ENCODE measurements at places on chromosomes 11 and 22.

DNA sequence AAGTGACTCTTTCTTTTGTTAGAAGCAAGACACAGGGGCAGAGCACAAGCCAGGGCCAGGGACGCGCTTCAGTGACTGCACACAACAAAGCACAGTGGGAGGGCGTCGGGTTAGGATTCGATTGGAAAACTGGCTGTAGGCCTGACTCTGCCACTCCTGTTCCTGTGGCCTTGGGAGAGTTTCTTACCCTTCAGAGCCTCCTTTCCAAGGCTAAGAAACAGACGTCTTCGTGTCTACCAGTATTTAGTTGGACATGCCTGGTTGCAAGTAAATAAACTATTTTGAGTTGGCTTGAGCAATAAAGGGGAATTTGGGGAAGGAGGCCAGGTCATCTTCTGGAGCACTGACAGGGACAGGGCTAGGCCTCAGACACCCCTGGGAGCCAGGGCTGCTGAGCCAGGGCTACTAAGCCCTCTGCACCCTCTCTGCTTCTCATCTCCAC lies 549.1 kb downstream of the INSC start:
- no peak for DNase-seq

DNA sequence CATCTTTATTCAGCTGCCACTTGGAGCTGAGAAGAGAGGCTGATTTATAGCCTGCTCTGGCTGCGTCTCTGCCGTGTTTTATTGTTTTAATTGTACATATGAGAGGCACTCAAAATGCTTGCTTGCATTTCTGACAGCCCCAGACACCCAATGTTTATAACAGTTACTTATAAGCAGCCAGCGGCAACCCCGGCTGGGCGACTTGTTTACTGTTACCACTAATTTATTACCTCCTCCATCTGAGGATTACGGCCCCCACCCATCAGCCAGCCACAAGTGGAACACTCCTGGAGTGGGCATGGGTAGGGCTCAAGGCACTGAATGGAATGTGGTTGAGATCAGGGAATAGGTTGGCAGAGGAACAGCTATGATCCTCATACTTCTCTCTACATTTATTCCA lies 61.2 kb downstream of the CLPB start:
- DNase-seq: no peak

GRCh38 chr11:11409901-11410300 lies 56.9 kb upstream of the CSNK2A3 start:
- DNase-seq: no peak

GRCh38 chr11:65778431-65778900 lies 2.3 kb downstream of the AP5B1 start:
- no peak for DNase-seq

DNA sequence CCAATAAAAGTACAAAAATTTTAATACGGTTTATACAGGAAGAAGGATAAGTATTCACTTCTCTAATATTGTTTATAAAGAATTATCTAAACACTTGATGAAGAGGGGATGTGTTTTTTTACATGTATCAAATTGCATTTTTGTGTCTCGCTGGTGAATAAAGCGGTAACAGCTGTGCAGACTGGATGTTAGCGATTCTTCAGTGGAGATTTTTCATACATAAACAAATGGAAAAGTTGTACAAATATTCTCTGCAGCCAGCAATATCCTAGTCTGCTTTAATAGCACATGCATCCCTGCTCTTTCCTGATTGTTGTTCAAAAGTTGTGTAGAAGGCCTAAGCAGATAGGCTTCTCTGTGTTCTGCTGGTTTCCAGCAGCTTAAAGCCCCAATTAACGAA lies 369.3 kb downstream of the SOX6 start:
- no peak for DNase-seq

DNA sequence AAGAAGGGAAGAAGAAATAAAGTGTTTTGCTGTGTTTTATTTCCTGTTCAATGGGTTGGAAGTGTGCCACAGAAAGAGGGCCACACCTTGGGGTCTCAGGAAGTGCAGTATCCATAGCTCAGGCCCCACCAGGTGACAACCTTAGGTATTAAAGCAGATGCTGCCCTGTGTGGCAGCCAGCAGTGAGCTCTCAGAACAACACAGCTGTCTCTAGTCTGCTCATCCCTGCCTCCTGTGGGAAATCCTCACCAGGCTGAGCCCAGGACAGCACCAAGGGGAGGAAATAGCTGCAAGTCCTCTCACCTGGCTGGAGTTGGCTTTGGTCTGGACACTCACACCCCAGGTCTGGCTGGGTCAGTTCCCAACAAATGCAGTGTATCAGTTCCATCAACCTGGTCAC lies 25.1 kb downstream of the ARL14EP start:
- DNase-seq: no peak

GRCh38 chr22:27966168-27967064 lies 47.4 kb upstream of the PITPNB start:
- no peak for DNase-seq

DNA sequence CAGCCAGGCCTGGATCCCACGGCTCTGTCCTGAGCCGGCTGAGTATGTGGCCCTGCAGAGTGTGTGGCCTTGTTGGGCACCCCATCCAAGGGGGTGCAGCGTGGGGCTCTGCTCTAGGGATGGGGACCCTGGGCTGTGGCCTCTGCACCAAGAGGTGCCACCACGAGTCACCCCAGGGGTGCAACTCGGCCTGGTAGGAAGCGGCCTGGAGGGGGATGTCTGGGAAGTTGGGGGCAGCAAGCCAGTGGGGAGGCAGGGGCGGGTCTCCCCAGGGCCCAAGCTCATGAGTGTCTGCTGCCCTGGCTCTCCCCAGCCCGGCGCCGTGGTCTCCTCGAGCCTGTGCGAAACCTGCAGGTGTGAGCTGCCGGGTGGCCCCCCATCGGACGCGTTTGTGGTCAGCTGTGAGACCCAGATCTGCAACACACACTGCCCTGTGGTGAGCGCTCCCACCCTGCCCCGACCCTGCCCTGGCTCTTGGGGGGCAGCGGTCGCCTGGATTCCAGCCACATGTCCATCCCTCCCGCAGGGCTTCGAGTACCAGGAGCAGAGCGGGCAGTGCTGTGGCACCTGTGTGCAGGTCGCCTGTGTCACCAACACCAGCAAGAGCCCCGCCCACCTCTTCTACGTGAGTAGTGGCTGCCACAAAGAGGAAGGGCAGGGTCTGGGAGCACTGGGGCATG lies 24.2 kb upstream of the MUC5B start:
- DNase-seq: no peak

- DNase-seq: peak; percentile 74
Measured at GRCh38 chr22:21938071-21938822, 14.4 kb downstream of the PPM1F start.

- no peak for DNase-seq
Measured at GRCh38 chr11:117793583-117793982, 3.4 kb downstream of the DSCAML1 start.

- DNase-seq: no peak
Measured at GRCh38 chr11:95562196-95562921, 227.2 kb downstream of the FAM76B start.

DNA sequence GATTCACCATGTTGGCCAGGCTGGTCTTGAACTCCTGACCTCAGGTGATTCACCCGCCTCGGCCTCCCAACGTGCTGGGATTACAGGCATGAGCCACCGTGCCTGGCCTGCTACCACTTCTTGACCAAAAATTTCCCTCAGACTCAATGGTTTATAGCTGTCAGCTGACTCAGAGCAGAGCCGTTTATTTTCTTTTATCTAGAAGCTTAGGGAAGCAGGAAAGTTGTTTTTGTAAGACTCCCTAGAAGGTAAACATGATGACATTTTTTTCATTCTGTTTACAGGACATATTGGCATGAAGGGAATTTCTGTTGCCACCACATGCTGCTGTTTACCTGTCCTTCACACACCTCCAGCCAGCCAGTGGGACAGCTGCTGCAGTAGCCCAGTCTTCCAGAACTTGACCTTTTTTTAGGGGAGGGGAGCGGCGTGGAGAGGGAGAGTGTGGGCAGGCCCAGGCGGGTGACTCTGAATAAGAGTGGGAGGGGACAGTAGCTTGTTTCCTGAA lies 56.1 kb upstream of the PTPRJ start:
- DNase-seq: no peak

DNA sequence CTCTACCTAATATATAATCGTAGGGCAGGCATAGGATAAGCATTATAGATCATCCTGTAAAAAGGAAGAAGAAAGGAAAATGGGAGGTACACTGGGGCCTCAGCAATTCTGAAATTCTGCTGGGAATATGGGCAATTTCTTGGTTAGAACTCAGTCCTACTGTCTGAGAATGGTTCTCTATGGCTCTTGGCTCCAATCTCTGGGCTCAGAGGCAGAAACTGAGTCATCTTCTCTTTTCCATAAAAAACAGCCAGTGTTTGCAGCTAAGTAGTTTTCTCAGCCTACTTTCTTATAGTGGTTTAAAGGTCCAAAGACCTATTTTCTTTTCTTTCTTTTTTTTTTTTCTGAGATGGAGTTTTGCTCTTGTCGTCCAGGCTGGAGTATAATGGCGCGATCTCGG lies 135.8 kb upstream of the ZBED5 start:
- DNase-seq: no peak

GRCh38 chr11:118938491-118939403 lies 13.0 kb upstream of the BCL9L start:
- no peak for DNase-seq

DNA sequence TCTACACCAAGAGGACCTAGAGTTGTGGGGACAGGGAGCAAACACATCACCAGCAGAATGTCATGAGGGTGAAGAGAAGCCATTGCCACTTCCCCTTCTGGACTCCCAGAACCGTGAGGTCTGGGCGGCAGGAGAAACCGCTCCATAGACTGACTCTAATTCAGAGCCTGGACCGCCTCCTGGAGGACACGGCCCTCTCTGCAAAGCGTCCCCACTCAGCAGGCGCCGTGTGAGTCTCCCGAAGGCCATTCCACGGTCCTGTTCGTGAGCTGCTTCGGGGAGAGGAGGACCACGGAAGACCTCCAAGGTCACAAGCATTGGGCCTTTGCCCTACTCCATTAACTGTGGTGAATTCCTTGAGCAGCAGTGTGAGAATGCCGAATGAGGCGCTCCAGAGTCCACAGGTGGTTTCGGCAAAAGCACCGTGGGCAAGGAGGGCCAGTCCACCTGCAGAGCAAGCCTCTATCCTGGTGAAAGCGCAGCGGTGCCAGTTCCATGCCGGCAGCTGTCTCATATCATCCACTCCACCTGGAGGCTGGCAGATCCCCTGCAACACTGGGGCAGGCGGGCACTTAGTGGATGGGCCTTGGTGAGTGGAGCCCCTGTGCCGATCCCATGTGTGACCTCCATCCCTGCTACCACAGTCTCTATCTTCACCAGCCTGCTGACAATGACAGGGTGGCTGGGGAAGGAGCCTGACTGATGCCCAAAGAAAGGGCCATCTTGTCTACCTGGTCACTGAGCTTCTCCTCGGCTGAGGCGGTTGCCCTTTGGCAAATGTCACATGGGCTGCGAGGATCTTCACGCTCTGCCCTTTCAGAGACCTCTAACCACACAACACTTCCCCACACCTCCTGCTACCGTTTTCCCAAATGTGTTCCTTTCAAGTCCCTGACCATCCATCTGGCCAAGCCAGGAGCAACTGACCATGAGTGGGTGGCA lies 7.5 kb downstream of the C11orf21 start:
- no peak for DNase-seq

GRCh38 chr22:30219049-30219654 lies 27.4 kb downstream of the LIF start:
- DNase-seq: no peak

DNA sequence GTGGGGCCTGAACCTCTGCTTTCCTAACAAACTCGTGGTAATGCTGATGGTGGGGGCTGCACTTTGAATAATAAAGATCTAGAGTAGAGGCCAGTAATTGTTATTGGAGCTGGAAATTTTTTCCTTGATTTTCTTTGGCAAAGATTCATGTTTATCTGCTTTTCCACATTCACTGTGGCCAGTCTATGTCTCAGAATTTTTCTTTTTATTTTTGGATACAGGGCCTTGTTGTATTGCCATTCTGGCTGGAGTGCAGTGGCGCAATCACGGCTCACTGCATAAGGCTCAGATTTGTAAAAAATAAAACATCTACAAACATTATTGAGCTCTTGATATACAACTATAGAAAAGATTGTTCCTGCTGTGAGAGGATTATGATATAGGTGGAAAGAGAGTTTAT lies 1.6 kb downstream of the TMEM135 start:
- no peak for DNase-seq

GRCh38 chr11:66743271-66743968 lies 14.4 kb upstream of the SPTBN2 start:
- DNase-seq: no peak

GRCh38 chr11:113634940-113635575 lies 71.0 kb downstream of the TMPRSS5 start:
- no peak for DNase-seq

GRCh38 chr22:36900880-36901279 lies 12.5 kb upstream of the CSF2RB start:
- DNase-seq: no peak

GRCh38 chr11:19577976-19578619 lies 134.5 kb upstream of the NAV2 start:
- no peak for DNase-seq

DNA sequence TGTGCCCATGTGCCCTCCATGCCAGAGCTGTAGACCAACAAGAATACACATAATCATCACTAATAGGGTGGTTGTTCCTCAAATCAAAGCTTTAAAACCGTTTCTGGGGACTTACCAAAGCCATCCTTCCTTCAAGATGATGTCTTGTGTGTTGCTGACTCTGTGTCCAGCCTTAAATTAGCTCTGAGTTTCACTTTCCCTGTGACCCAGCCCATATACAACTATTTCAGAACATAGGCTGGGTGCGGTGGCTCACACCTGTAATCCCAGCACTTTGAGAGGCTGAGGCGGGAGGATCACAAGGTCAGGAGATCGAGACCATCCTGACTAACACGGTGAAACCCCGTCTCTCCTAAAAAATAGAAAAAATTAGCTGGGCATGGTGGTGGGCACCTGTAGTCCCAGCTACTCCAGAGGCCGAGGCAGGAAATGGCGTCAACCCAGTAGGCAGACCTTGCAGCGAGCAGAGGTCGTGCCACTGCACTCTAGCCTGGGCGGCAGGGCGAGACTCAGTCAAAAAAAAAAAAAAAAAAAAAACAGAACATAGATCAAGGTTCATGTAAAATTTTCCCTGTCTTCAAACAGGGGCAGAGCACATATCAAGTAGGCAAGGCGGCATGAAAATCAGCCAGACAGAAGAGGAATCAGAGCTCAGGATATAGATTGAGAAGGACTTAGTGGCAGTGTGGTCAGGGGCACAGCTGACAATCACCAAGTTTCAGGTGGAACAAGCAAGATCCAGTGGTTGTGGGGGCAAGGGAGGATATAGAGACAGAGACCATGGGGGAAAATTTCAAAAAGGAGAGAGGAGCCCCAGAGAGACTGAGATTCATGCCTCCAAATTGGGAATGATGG lies at the start of gene PLAAT2:
Gene PLAAT2, minus strand, starts transcription at position 179 of the 855 bp plus-strand sequence. Its CDS starts 55 bp downstream, at position 124.
- DNase-seq: no peak
